T-cell (primary cell): ENCODE measurements at places on chromosomes 7 and 10. TPM values are rescaled to one million over a fixed set of nuclear protein-coding genes. Genes with fewer than 3 reads are reported as not detected.

The CLEC2L gene
- total RNA-seq, result not detected

The CFTR gene
- total RNA-seq, result 0.44 TPM

The MRLN gene
- not detected for total RNA-seq

The CDC14C gene
- not detected for total RNA-seq

The TES gene
- total RNA-seq, result 128 TPM

DNA sequence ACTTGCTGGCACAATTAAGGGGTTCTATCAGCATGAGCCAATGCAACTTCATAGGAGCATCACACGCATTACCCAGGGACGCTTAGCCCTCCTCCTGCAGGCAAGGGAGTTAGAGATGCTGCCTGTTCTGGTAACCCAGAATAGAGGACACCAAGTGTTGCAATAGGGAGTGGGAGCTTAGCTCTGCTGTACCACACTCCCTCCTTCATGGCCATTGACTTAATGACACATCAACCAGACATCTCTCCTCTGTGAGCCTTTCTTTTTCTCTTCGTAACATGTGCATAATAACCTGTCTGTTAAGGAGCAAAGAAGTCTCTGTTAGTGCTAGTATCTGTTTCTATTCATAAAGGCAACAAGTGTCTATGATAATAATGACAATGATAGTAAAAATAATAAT is 282.4 kb downstream of the SORCS3 start:
- DNase-seq, result no peak

- no peak for DNase-seq
Observed at GRCh38 chr10:72593963-72594362, 31.9 kb downstream of the MICU1 start.

DNA sequence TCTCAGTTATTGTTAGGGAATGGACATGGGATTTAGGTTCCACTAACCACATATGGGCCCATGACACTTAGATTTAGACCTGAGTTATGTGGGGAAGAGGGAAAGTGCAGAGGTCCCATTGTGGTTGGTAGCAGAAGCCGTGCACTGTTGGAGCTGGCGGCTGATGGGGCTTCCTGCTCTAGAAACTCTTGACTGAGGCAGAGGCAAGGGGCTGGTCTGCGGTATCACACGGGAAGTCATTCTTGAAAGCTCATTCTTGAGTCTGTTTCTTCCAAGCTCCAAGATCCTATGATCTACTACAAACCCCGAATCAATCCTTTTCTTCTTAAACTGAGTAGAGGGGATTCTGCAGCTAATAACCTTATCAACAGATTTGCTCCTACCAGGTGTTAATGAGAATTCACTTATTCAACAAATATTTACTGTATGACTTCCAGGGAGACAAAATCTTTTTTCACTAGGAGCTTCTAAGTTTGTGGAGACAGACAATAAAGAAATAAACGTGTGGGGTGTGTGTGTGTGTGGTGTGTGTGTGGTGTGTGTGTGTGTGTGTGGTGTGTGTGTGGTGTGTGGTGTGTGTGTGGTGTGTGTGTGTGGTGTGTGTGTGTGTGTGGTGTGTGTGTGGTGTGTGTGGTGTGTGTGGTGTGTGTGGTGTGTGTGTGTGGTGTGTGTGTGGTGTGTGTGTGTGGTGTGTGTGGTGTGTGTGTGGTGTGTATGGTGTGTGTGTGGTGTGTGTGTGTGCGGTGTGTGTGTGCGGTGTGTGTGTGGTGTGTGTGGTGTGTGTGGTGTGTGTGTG is 57.1 kb downstream of the AOC1 start:
- DNase-seq, result peak; percentile 53

GRCh38 chr10:22999942-23000341 is 72.1 kb downstream of the ARMC3 start:
- no peak for DNase-seq

- DNase-seq, result no peak
Observed at GRCh38 chr7:2974093-2974819, 69.4 kb downstream of the CARD11 start.

GRCh38 chr7:76430836-76431235 is 6.1 kb downstream of the ZP3 start:
- no peak for DNase-seq

- no peak for DNase-seq
Observed at GRCh38 chr7:33774762-33775523, 130.4 kb upstream of the BMPER start.

DNA sequence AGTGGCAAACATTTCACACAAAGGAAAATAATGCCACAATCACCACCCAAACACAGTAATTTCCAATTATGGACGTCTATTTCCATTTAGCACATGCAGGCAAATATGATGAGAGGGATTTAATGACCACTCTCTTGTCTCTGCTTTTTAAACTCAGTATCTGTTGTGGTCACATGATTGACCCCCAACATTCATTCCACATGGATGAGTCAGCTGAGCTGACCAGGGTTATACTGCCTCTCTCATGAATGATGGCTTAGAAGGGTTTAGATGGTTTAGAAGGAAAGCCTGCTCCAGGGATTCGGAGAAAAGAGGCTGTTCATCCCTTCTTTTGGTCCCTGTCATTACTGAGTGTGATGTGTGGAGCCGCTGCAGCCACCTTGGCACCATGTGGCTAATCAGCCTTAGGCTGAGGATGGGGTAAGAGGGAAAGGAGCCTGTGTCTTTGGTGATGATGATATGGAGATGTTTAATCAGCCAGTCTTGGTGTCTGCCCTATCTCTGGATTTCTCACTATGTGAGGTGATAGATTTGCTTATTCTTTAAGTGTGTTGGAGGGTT is 38.2 kb upstream of the JAKMIP3 start:
- DNase-seq, result no peak

DNA sequence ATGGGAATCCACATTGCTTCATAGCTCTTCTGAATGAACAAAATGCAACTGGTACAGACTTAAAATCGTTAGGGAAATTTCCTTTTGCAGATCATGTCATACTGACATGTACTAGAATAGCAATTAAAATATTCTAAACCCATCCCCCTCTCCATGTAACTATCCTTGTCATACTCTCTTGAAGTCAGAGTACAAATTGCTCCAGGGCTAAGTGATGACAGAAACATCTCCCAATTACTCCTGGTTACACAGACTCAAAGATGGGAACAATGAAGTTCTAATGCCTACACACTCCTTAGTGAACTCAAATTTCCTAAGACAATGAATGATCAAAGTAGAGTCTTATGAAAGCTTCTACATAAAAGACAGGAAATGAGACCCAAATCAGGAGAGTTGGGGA is 87.2 kb downstream of the PDE1C start:
- DNase-seq, result no peak
